ENCODE measurements at places on chromosomes 2 and 18.

GRCh38 chr2:177676636-177677035 is 284.1 kb downstream of the AGPS start:
- no peak for DNase-seq

DNA sequence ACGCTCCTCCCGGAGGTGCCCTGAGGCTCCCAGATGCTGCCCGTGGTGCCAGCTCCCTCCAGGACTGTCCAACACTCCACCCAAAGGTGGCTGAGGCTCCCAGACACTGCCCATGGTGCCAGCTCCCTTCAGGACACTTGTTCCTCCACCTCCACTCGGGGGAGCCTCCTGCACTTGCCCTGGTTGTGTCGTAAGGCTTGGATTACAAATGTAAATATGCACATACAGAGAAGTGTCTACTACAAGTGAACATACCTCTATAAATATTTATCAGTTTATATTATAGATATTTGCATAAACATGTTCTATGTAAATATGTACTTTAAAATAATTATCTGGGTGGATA is 143.3 kb downstream of the PXDN start:
- DNase-seq, result no peak

DNA sequence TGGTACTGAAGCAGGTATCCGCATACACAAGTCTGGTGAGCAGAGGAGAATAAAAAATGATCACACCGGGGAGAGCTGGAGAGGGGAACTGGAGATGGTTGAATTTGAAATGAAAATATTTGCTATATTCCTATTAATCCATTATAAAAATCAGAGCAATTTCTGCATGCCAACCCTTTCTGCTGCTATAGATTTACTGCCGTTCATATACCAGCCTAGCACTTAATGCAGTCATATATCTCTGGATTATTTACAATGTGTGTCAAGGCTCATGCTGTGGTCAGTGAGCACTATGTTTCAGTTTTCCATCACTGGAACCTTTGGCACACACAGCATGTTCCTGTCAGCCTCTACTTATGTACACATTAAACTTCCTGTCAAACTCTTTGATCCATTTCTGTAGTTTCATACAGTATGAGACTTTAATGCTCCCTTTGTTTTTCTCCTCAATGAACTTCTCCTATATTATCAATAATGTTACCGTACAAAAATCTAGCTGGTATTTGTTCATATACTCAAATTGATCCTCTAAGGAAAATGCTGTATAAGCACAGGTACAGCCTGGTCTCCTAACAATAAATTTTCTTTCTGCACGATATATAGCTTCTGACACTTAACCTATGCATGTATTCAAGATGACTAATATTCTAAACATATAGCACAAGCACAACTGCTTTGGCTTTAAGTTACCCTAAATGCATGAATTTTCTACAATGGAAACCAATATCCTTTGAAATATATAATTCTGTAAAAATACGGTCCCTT is 36.7 kb downstream of the FANCL start:
- DNase-seq, result no peak

DNA sequence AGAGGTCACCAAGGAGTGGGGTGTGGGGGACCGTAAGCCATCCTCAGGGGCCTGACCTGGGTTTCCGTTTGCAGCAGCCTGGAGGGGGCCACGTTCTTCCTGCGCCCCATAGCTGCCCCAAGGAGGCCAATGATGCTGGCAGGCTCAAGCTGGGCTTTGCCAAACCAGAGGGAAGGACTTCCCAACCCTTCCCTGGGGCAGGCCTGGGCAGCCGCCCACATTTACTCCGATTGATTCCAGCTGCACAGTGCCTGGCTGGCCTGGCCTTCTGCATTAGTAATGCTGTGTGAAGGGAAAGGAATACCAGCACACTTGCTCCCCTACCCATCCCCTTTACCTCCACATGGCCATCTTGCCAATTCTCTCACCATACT is 360.6 kb upstream of the SLC14A2 start:
- DNase-seq, result no peak

DNA sequence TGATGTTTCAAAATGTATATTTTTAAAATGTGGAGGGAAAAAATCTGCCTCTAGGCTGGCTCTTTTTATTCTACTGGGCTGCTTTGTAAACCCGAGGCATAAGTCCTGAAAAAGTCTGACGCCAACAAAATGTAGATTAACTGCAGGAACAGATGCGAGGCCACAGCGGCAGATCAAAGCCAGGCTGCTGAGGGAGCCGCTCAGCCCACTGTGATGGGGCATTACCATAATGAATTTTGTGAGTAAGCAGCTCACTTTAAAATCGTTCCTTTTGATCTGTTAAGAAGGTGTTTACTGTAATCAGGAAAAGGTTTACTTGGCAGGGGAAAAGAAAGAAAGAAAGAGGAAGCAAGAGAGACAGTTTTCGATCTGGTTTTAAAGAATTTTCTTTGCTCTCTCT is 269.0 kb downstream of the ICOS start:
- DNase-seq, result no peak

GRCh38 chr2:211070547-211070946 is 514.1 kb downstream of the CPS1 start:
- no peak for DNase-seq

GRCh38 chr2:46964835-46965560 is 49.4 kb upstream of the MCFD2 start:
- DNase-seq, result no peak

- no peak for DNase-seq
Measured at GRCh38 chr2:147663153-147663961, 181.5 kb upstream of the ACVR2A start.

GRCh38 chr2:123771928-123772632 is 253.0 kb upstream of the CNTNAP5 start:
- no peak for DNase-seq

- DNase-seq, result no peak
Measured at GRCh38 chr18:24068945-24069693, 54.6 kb downstream of the TTC39C start.

DNA sequence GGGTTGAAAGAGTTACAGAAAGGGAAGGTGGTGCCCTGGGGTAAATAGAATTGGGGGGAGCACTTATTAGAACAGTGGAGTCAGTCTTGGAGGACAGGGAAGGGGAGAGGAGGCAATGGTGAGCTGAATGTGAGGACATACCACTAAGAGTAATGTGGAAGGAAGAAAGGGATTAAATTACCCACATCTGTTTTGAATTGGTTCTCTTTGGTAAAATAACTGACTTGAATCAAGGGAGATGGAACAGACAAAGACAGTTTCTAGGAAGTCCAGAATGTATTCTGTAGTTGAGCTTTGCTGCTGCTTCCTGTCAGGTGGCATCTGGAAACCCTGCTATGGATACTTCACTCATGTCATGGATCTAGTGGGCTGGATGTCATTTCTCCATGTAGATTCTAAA is 6.7 kb downstream of the SETBP1 start:
- DNase-seq, result no peak

DNA sequence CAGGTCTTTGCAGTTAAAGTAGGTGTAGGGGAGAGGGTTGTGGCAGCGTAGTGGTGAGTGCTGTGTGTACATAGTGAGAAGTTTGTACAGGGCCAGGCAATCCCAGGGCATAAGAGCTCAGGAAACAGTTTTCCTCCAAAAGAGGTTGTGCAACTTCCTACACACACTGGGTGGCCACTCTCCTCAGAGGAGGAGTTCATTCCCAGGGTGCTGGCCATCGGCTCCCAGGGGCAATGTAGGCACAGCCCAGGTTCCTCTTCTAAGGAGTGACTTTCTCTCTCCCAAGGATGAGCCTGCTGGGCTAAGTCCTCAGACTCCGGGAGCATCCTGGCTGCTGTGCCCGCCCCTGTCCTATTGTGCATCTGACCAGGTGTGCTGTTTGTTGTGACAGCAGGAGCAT is 3.0 kb downstream of the ACOXL start:
- DNase-seq, result no peak

DNA sequence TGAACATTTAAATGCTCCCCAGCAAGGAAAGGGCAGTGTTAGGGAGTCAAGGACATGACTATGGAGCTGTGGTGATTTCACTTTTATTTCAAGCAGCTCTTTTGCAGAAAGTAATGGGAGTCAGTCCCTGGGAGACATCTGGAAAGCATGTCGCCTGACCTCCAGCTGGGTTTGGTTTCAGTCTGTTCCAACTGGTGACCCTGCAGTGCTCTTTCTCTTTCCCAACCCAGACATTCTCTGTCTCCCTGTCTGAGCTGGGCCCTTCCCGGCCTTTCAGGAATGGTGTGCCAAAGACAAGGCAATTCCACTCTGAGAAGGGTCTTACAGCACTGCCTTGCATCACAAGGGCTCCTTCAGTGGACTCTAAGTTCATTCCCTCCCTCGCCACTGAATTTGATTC is 323.2 kb downstream of the OSR1 start:
- no peak for DNase-seq

GRCh38 chr18:75293591-75293990 is 83.0 kb downstream of the TSHZ1 start:
- DNase-seq, result no peak

GRCh38 chr2:75224636-75225094 is 25.3 kb upstream of the TACR1 start:
- no peak for DNase-seq

GRCh38 chr2:111057045-111057444 is 63.7 kb upstream of the BCL2L11 start:
- DNase-seq, result no peak

DNA sequence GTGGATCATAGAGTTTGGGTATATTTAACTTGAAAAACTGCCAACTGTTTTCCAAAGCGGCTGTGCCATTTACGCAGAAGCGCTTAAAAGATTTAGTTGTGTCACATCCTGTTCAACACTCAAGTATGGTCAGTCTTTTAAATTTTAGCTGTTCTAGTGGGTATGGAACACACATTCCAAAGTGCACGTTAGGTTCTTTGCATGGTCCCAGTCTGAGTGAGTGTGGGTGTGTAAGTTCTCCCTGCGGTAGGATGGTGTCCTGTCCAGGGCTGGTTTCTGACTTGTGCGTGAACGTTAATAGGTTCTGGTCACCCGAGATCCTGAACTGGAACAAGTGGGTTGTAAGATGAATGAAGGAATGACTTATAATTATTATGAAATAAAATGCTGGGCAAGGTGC is 28.4 kb upstream of the IL36G start:
- DNase-seq, result no peak

DNA sequence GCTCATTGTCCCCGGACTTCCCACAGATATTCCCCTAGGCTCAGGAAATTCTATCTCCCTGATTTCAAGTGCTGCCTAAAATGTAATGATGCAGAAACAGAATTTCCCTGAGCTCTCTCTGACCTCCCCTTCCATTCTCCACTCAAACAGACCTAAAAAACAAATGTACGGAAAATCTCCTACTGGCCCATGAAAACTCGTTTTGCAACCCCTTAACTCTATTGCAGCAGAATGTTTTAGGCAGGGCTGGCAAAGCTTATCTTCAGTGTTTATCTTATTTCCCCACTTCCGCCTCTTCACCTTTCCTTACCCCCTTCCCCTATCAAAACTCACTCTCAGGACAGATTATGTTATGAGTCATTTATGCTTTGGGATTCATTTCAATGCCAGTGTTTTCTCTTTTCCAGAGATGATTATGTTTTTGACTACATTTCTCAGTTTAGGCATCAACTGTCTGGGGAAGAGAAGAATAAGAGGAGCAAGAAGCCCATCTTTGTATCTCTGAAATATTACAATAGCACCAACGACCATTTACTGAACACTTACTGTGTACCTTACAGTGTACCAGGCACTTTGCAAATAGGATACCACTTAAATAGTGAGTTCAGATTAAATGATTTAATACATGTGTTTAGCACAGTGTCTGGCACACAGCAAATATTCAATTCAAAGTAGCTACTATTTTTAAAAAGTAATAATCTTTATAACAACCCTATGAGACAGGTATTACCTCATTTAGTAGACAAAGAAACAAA is 53.9 kb upstream of the STPG4 start:
- no peak for DNase-seq

- no peak for DNase-seq
Measured at GRCh38 chr18:39770399-39770798, 2184.6 kb upstream of the PIK3C3 start.

Data from CD8-positive, alpha-beta memory T cell (primary cell).